COLO829 (cell line): ENCODE measurements at places on chromosomes 2 and 18.

DNA sequence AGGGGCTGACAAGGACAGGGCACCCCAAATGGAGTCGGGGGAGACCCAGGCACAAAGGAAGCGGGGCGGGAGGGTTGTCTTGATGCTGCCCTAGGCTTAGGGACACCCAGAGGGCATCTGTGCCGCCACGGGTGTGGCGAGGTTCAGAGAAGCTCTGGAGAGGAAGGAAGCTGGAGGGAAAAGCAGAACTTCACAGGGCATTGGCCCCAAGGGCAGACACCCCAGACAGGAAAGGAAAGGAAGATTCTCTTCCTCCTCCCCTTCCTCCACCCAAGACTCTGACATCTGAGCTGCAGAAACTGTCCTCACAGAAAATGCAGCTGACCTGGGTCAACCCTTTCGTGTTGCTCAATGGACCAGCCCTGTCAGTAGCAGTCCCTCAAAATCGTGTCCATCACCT is 25.6 kb downstream of the DNMT3A start:
- no peak for DNase-seq

- no peak for DNase-seq
Measured at GRCh38 chr2:232941912-232942594, 71.0 kb downstream of the NGEF start.

- DNase-seq, result no peak
Measured at GRCh38 chr18:10804126-10804525, 278.3 kb downstream of the NAPG start.

- DNase-seq, result no peak
Measured at GRCh38 chr2:70024284-70024683, 62.9 kb upstream of the ASPRV1 start.

GRCh38 chr2:202377207-202377761 is 1.2 kb downstream of the BMPR2 start:
- DNase-seq, result no peak

- DNase-seq, result no peak
Measured at GRCh38 chr2:144749188-144749587, 229.3 kb upstream of the ZEB2 start.

DNA sequence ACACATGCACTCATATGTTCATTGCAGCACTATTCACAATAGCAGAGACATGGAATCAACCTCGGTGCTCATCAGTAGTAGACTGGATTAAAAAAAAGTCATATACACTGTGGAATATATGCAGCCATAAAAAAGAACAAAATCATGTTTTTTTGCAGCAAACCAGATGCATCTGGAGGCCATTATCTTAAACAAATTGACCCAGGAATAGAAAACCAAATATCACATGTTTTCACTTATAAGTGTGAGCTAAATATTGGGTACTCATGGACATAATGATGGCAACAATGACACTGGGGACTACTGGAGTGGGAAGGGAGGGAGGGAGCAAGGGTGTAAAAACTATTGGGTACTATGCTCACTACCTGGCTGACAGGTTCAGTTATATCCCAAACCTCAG is 792.6 kb downstream of the EPHA4 start:
- DNase-seq, result no peak

GRCh38 chr2:25065768-25066167 is 23.9 kb downstream of the EFR3B start:
- DNase-seq, result no peak

DNA sequence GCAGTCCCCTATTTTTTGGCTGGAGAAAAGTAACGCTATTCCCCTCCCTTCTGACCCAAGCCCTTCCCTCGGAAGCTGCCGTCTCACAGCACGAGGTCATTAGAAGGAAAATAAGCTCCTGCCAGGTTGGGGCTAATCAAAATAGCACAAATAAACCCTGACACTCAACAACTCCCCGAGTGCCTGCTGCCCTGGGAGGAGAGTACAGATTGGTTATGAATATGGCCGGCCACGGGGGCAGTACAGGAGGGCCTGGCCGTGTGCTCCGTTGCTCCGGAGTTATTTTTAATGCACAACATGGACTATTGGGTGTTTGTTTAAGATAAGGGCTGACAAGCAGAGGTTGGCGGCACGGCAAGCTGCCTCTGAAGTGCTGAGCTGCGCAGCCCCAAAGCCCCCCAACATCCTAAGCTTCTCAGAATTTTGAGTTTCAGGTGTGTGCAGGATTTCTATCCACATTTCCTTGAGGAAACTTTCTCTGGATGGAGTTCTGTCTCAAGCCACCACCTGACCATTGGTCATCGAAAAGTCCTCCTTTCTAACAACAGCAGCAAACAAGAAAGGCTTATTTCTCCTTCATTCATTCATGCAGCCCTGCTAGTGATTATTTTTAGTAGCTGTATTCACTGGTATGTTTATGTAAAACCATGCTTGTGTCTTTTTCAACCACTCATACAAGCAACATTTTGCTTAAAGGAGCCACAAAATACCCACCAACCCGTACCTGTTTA is 58.7 kb downstream of the PAX3 start:
- DNase-seq, result no peak

DNA sequence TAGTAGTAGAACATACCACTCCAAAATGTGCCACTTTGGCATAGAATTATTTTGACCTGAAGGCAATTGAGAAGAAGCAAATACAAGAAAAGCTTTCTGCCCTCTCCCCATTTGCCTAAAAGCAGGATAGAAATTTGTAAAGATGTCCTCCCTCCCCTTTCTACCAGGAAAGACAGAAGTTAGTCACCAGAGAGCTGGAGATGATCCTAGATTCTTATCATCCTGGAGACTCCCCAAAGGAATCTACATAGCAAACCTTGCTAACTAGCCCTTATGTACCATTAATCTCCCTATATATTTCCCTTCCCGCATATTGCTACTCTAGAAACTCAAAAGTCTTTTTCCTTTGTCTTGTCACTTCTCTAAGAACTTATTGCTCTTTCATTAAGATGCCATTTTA is 12.6 kb upstream of the TMEM37 start:
- no peak for DNase-seq

DNA sequence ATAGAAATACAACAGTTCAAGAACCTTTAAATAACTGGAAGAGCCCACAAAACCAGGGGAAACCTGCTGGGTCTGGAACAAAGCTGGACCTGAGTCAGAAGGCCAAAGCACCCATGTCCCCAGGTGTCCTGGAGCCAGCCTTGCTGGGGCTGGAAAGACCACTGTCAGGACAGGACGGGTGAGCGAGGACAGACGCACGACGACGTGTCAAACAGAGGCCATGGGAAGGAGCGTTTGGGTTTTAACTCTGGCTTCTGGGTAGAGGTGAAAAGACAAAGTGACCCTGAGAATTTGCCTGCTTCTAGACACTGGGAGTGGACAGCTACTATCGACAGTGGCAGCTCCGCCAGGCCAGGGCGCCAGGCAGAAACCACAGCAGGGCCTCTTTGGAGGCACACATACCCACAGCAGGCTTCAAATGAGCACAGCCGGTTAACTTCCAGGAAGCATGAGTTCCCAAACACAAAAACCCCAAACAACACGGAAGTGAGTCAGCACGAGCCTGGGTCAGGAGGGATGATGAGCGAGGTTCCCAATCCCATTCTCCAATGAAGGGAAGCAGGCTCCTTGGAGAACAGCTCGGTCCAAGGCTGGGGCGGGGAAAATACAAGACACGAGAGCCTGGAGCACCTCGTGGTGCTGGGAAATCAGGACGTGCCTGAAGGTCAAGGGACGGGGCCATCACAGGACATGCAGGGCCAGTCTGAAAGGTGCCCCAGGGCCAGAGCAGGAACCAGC is 208.0 kb downstream of the TWIST2 start:
- no peak for DNase-seq
